AG09309 (cell line): ENCODE measurements at places on chromosomes 13 and 19.

GRCh38 chr19:7356899-7357627, 8.3 kb downstream of the ARHGEF18 start:
- DNase-seq, result no peak

- DNase-seq, result no peak
Observed at GRCh38 chr19:2021453-2022140, 6.1 kb upstream of the BTBD2 start.

- no peak for DNase-seq
Observed at GRCh38 chr13:72792640-72793039, 10.7 kb downstream of the PIBF1 start.

DNA sequence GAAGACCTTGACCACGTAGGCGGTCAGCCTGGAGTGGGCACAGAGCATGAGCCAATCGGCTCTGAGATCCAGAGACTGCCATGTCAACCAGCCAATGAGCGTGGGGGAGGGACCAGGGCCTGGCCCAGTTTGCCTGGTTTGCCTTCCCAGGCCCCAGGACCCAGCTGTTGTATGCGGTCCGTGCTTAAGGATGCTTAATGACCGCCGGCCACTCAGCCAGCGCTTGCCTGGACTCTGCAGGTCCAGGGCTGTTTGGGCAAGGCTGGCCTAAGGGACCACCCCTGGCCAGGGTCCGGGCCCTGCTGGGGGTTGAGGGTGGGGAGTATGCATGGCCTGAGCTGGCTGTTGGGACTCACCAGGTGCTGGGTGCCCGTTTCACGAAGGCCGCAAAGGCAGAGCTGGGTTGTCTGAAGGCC, 23.1 kb upstream of the TNFSF14 start:
- no peak for DNase-seq

- no peak for DNase-seq
Observed at GRCh38 chr13:110797230-110797877, 83.9 kb downstream of the ING1 start.

DNA sequence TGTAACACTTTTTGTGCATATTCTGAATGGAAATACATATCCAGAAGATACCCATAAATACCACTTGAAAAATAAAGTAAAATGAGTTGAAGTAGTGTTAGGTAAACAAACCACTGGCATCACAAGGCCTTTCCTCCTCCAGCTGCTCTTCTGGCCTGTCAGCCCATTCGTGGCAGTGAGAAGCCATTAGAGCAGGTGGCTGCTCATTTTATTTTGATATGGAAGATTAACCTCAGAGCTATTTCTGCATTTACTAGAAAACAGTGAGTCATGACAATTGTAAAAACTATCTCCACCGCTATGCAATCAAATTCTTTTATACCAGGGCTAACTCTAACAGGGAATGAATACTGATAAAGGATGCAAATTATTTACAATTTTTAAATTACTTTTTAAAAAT, 2898.1 kb downstream of the PCDH9 start:
- DNase-seq, result no peak

GRCh38 chr19:50341091-50341564, 12.0 kb upstream of the KCNC3 start:
- DNase-seq, result no peak

GRCh38 chr13:36758345-36758744, 60.7 kb upstream of the RFXAP start:
- no peak for DNase-seq

DNA sequence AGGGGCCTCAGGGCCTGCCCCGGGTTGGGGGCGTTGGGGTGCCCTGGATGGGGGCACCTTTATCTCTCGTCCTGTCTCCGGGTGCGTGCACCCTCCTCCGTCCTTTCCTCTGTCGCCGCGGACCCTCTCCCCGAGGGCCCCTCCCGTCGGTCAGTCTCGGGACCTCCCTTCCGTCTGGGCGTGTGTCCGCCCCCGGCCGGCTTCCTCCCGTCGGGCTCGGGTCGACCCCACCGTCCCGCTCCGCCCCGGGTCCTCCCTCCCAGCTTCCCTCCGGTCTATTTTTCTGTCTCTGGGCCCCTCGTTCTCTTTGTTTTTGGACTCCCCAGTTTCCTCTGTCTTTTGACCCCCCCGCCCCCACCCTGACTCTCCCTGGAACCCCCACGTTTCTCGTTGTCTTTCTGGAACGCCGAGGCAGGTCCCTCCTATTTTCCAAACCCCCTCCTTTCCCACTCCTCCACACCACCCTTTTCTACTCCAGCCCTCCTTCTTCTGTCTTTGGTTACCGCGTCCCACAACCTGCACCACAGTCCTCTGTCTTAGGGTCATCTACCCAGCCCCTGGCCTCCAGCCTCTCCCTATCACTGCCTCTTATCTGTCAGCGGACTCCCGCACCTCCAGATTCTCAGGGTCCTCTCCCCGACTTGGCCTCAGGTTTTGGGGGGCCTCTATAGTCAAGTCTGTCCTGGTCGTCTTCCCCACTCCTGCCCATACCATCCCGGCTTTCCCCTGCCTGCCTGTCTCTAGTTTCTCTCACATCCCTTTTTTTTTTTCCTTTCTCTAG, 757 bp downstream of the EGLN2 start:
- no peak for DNase-seq

- no peak for DNase-seq
Observed at GRCh38 chr19:31317093-31317492, 32.1 kb downstream of the TSHZ3 start.

- peak; percentile 72 for DNase-seq
Observed at GRCh38 chr13:43848001-43848649, 31.4 kb downstream of the CCDC122 start.

- no peak for DNase-seq
Observed at GRCh38 chr19:32459204-32459865, 53.8 kb downstream of the DPY19L3 start.
